NCI-H524 treated with DMSO at 0.1 percent for 48 hours (cell line): ENCODE measurements at places on chromosomes 4 and X.

GRCh38 chr4:104064646-104065577 lies 345.1 kb upstream of the TACR3 start:
- no peak for DNase-seq

DNA sequence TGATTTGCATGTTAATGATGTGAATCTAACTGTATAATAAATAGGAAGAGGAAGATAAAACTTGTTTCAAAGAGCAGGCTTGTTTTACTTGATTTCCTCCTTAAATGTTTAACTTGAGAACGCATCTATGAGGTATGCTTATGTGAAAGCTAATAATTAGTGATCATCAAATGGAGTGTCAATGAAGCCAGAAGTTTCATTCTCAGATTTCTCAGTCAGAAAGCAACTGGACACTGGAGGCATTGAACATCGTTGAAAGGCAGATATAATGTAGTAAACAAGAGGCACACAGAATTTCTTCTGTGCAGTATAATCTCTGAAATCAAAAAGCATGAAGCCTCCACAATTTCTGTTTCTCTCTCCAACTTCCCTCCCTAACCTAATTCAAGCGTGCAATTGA lies 672.9 kb downstream of the ADGRL3 start:
- no peak for DNase-seq

GRCh38 chr4:73417973-73418372 lies 13.9 kb downstream of the ALB start:
- no peak for DNase-seq

DNA sequence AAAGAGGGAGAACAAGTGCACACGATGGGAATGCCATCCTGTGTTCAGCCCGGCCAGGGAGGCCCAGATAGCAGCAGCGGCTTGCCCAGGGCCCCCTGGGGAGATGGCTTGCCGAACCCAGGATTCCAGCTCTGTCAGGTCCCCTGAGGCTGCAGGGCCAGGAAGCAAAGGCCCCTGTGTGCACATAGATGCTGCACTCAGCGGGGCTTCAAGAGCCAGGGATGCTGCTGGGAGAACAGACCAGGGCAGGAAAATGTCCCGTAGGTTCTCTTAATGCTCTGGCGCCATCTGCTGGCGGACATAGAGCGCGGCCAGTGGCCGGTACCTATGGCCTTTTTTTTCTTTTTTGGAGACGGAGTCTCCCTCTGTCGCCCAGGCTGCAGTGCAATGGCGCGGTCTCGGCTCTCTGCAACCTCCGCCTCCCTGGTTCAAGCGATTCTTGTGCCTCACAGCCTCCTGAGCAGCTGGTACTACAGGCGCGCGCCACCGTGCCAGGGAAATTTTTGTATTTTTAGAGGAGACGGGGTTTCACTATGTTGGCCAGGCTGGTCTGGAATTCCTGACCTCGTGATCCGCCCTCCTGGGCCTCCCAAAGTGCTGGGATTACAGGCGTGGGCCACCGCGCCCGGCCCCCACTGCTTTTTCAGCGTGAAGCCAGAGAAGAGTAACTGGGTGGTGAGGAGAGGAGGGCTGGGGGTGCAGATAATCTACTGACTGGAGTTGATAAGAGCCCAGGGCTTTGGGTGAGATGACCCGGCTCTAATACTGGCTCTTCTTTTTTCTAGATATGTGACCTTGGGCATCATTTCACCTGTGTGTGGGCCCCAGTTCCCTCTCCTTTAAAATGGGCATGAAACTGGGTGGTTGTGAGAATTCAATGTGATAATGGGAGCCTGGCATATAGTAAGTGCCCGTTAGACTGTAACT lies 22.5 kb downstream of the MED28 start:
- no peak for DNase-seq

DNA sequence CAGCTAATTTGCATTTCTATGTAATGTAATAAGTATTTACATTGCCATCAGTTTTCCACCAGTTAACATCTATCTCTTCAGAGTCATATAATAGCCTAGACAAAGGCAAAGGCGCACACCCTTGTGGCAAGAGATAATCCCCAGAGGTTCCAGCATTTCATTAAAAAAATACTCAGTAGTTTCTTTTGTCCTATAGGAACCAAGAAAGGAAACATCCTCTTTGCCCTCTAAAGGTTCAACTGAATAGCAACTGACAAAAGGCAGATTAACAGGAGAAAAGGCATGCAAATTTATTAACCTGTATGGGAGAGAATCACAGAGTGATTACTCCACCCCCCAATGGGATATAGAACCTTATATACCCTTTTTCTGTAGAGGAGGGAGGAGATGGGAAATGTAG lies 48.4 kb downstream of the MAGEB17 start:
- DNase-seq: no peak

GRCh38 chr4:119536572-119537528 lies 91.8 kb downstream of the PDE5A start:
- no peak for DNase-seq

GRCh38 chr4:16226816-16227461 lies 668 bp upstream of the TAPT1 start:
- DNase-seq: no peak

- DNase-seq: no peak
These were observed 124.9 kb downstream of the STAG2 start for GRCh38 chrX:124086411-124086810.

DNA sequence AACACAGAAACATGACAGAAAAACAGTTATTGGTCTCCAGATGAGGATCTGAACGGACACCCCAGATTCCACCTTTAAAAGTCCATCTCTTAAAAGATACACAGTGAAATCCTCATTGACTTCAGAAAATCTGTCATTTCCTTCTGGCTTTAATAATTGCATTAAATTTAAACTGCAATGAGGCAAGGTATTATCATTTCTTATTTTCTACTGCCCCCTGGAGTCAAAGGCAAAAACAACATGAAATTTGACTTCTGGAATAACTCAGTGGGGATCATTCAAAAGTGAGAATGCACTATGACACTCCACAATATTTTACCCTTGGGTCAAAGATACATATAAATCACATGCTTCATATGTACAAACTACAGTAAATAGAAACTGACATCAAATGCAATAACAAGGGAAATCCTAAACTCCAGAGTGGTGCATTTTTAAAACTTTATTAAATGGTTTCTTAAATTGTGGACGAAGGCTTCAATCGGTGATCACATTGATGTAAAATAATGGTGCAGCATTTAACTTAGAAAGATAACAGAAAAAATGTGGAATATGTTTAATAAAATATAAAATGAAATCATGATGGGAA lies 56.4 kb upstream of the SPANXN1 start:
- no peak for DNase-seq

DNA sequence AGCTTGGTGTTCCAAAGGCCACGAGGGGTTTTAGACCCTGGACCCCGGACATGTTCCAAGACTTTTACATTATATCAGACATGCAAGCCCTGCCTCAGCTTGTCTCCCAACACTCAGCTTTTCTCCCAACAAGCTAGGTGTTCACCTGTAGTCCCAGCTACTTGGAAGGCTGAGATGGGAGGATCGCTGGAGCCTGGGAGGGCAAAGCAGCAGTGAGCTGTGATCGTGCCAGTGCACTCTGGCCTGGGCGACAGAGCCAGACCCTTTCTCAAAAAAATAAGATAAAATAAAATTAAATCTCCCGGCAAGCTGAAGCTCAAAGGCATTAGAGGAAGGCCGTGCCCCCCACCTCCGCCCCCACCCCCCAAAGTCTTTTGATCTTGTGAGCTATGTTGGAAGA lies 13.7 kb downstream of the CTAG1A start:
- DNase-seq: no peak

GRCh38 chr4:92264163-92264562 lies 39.6 kb upstream of the GRID2 start:
- no peak for DNase-seq

DNA sequence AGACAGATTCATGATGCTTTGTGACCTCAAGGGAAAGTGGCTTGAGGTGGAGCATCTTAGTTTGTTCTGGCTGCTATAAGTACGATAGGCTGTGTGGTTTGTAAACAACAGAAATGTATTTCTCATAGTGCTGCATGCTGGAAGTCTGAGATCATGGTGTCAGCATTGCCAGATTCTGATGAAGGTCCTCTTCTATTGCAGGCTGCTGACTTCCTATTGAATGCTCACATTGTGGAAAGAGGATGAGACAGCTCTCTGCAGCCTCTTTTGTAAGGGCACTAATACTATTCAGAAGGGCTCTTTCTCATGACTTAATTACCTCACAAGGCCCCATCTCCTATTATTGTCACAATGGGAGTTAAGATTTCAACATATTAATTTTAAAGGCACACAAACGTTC lies 1674.0 kb upstream of the PCDH7 start:
- DNase-seq: no peak

DNA sequence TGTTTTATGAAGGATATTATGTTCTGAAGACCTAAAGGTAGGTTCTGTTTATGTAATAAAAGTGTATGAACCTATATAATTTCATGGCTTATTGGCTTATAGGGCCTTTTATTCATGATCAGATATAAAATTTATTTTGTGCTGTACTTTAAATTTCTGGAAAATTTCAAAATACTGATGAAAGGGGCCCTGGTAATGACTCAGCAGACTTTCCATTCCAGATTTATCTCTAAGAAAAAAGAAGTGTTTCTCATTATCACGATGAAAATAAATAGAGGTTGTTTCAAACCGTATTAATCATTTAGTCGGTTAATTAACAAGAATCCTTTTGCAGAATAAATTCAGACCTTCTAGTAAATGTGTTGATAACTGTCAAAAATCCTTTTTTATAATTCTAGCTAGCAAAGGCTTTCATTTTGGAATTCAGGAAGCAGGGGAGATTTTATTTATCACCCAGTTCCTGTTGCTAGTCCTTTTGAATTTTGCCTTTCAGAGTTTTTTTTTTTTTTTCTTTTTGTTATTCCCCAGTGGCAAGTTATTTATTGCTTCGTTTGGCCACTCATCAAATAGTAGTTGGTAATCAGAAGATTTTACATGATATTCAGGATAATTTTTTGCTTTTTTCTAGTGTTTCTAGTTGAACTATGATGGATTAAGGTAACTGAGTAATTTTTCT lies 5.4 kb upstream of the TAPT1 start:
- DNase-seq: no peak

GRCh38 chrX:35890699-35891098 lies 28.8 kb upstream of the CFAP47 start:
- no peak for DNase-seq
